ENCODE measurements at places on chromosomes 12 and 14.

DNA sequence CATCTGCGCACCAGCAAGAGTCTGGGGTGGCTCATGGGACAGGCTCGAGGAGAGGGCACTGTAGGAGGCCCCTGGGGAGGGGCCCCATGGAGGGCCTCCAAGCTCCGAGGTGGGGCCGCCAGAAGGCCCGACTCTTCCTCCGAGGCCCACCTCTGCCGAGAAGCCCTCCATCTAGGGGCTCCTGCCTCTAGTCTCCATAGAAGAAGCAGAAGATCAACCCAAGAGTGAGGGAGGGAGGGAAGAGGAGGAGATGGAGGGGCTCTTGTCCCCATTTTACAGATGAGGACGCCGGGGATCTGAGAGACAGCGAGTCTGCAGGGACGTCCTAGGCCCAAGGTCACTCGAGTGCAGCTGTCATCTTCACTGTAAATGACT is 41.2 kb downstream of the DIO3 start:
- no peak for DNase-seq

DNA sequence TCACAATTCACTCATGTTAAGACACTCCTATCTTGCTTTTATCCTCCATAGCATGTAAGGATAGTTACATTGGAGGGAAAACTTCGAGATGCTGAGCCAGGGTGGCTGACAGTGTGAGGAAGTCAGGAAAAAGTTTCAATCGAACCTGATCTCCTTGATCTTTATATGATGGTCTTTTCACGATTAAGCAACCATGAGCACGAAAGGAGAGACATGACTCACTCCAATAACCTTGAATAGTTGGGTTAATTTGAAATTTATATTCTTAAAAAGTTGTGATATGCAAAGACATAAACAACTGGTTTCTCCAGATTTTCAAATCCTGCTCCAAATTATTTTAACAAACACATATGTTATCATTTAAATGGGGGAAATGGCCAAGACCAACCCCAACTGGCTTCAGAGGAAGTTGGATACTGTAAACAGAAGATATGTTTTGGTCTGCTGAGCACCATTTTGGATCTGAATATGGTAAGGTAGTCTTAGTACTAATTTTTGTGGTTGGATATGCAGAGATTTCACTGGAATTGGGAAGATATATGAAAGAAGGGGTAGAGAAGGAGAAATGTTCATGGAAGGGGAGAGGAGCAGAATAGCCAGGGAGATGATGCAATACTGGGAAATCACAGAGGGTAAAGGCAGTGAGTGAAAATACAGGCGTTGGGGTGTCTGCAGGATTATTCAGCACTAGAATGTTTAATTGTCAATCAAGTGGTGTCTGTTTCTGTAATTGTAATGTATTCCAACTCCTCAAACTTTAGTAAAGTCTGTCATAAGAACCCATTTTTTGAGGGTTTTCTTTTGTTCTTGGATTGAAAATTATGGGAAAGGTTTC is 185.2 kb upstream of the SLC38A2 start:
- DNase-seq = no peak

DNA sequence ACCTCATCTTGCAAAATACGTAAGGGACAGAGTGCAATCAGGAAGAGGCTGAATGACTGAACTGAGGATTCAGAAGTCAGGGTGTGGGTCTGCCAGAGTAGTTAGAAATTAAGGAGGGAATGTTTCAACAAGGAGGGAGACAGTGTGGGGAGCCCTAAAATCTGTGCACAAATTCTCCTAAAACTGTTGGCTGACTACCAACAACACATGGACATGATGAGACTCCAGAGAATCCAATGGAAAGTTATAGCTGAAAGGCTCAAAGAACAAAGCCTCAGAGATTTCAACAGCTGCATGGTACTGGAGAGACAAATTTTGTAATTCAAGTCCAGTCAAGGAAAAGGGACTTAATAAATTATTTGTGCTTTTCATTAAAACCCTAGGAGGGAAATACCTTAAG is 36.1 kb upstream of the NEDD1 start:
- no peak for DNase-seq

DNA sequence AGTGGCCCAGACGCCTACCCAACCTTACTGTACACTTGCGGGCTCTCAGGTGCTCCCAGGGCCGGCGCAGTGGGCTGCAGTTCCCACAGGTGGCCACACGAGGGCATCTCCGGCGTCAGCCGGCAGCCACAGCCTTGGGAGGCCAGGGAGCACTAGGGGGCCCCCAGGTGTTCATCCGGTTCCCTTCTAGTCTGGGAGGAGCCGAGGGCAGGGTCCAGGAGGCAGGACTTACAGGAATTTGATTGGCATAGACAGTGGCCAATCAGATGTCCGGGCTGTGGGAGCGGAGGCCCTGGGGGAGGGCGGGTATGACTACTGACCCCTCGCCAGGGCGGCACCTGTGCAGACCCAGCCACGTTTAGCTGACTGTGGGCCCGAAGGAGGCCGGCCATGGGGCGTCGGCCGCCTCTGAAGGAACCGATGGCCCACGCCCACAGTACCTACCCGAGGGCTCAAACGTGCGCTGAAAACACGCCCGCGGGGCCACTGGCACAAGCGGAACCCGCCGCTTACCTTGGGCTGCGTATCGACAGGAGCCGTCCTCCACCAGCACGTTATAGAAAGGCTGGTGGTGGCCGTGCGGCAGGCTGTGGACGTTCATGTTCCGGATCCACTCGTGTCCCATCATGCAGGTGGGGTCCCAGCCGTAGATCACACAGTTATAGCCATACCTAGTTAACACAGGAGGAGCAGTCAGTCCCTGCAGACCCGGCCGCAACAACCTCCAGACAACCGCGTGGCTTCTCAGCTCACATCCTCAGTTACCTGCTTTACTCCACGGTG is 34.8 kb downstream of the FBXO21 start:
- peak; percentile 66 for DNase-seq

GRCh38 chr12:64585104-64585503 is 25.2 kb upstream of the RASSF3 start:
- no peak for DNase-seq

DNA sequence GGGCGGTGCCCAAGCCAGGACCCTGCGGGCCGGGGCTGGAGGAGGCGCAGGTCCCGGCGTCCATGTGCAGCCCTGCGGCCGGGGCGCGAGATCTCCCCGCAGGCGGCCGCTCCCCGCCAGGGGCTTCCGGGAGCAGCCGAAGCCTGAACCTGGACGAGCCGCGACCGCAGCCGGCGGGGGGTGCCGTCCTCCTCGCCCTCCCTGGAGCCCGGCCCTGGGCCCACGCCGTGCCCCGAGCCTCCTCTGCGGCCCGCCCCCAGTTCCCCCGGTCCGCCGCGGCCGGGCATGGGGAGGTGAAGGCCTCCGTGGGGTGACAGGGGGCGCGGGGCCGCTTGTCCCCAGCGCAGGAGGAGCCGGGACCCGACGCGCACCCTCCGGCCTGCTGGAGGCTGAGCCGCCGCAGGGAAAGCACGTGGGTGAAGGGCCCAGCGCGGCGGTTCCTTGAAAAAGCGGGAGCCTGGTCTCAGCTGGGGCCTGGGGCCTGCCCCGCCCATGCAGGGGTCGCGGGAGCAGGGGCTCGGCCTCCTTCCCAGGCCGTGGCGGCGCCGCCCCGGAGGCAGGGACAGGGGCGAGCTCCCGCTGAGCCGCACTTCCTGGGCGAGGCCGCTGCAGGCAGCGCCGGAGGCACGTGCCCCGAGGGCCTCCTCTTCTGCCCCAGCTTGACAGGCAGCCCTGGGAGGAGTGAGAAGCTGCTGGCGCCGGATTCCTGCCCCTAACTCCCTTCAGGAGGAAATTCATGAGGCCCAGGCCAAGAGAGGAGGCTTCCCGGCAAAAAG is 55.6 kb upstream of the PPP2R5C start:
- DNase-seq = peak; percentile 84

DNA sequence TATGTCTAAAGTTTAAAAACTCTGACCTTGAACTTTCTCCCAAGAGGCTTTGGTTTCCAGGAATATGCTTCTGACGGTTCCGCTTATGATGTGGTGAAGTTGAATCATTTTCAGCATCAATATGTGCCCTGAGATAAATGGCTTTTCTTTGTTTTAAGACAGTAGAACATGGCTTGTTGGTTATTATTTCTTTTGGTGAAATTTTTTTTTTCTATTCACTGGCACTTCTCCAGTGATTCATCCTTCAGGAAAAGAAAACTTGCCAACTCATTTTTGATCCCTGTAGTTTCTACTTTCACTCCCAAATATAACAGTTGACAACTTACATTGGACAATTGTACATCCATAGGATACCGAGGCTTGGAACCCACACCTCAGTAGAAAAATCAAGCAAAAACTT is 1301.2 kb upstream of the FLRT2 start:
- no peak for DNase-seq

- DNase-seq = peak; percentile 79
These were observed 9.6 kb upstream of the ENDOU start for GRCh38 chr12:47734725-47735480.

DNA sequence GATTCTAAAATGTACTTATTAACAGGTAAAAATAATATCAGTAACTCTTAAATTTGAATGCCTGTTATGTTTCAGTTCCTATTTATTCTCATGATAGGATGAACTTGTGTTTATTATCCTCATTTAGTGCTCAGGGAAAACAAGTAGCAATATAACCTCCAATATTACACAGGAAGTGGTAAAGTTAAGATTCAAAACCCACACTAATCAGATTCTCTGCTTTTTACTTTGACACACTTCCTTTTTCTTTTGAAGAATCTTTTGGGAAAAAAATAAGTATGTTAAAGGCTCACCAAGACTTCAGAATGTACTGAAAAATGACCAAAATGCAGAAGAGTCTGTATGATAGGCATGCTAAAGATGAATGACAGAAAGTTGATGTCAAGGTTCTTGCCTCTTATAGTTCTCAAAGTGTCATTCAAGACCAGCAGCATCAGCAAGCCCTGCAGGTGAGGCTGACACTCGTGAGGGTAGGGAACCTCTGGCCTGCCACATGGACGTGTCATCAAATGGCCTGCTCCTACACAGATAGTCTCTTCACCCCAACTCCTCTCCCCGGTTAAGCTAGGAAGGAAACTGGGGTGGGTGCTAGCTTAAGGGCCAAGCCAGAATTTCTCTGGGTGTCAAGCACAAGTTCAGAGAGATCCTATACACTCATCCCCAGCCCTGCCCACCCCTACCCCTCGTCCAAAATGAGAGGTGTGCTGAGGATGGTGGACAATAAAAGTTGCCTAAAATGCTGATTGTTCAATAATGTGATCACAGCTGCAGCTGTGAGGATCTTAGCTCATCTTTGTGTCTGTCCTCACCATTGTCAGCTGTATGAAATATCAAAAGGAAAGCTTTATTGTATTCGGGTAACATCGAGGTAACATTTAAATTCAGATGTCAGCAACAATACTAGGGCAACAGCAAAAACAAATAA is 6.3 kb downstream of the TBPL2 start:
- DNase-seq = no peak

- peak; percentile 72 for DNase-seq
These were observed 8.7 kb downstream of the STAC3 start for GRCh38 chr12:57242329-57242690.

- DNase-seq = no peak
These were observed 78.5 kb upstream of the FBRSL1 start for GRCh38 chr12:132411457-132411856.

- peak; percentile 44 for DNase-seq
These were observed 56.6 kb downstream of the TTC9 start for GRCh38 chr14:70698288-70698687.

GRCh38 chr12:93819050-93819491 is 141.9 kb downstream of the CRADD start:
- peak; percentile 81 for DNase-seq

DNA sequence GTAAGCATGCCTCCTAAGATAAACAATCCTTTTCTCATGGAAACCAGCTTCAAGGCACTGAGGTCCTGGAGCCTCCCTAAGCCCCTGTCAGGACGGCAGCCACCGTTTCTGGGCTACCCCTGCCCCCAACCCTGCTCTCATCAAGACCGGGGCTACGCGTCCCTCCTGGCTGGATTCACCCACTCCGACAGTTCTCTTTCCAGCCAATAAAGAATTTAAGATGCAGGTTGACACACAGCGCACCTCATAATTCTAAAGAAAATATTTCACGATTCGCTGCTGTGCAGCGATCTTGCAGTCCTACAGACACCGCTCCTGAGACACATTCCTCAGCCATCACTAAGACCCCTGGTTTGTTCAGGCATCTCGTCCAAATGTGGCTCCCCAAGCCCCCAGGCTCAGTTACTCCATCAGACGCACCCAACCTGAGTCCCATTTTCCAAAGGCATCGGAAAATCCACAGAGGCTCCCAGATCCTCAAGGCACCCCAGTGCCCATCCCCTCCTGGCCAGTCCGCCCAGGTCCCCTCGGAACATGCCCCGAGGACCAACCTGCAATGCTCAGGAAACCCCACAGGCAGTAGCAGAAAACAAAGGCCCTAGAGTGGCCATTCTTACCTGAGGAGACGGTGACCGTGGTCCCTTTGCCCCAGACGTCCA is 336.3 kb downstream of the TMEM121 start:
- DNase-seq = peak; percentile 17

- DNase-seq = no peak
These were observed 447.5 kb downstream of the GXYLT1 start for GRCh38 chr12:41697161-41697560.

GRCh38 chr14:99774556-99775307 is 18.5 kb upstream of the EML1 start:
- DNase-seq = peak; percentile 75

DNA sequence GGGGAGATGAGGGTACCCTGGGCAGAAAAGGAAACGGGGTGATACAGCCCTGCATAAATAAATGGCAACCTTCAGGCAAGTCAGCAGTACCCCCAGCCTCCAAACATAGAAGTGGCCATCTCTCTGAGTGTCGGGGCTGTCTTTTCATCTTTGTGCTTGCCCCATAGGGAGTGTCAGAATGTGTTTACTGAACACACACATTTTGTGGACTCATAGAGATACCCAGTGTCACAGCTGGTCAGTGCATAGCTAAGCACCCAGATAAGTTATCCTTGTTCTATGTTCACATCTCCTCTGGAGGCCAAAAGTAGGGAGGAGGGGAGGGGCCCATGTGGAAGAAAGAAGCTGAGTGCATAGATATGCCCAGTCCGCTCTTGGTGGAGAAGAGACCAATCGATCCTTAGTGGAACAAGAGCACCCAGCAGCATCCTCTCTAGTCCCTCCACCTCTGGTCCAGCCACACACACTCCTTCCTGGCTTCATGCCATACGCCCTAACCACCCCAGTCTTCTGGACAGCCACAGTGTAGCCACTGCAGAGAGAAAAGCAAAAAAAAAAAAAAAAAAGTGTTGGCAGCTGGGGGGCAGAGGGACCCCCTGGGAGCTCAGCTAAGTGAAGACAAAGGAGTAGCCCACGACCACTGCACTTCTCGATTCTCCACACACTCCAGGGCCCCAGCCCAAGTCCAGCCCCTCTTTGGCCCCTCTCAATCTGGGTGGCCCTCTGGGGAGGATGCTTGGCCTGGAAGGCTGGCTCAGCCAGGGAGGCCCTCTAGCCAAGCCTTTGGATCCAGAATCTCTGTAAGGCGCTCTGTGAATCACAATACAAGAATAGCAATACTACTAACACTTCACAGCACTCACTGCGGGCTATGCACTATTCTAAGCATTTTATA is 2.6 kb downstream of the ITGA7 start:
- DNase-seq = peak; percentile 55
